ENCODE measurements at places on chromosomes 13 and 19.

- DNase-seq = no peak
Measured at GRCh38 chr19:41501854-41502253, 58.9 kb downstream of the ERICH4 start.

GRCh38 chr19:56942756-56943155 is 102.2 kb upstream of the PEG3 start:
- DNase-seq = no peak

GRCh38 chr19:34489175-34489574 is 7.6 kb downstream of the WTIP start:
- DNase-seq = no peak

DNA sequence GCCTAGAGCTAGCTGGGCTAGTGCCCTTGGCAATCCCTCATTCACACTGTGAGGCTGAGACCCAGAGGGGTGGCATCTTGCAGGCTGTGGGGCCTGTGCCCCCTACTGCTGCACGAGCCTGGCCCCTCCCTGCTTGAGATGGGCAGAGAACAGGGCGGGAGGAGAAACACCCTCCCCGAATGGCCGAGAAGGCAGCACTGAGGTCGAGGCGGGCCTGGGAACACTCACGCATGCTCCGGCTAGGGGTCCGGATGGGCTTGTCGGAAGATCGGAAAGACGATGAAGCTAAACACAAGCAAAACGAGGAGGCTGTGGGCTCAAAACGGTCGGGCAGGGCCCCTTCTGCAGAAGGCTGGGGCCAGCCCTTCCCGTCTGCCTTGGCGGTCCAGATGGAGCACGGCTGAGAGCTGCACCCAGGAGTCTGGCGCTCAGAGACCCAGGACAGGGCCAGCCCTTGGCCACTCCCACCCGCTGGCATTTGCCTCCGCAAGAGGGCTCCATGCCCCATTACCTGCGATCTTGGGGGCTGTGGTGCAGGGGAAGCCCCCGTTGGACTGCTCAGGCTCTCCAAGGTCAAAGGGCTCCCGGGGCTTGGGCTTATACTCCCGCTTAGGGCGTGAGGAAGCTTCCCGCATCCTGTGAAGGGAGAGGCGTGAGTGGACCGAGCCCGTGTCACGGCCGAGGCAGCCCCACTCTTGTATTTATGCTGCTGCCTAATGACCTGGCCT is 18.9 kb downstream of the MPND start:
- no peak for DNase-seq

Measured in brain (organoid and tissue), 16 donors.